Hair follicular keratinocyte (primary cell): ENCODE measurements at places on chromosomes 5 and 9. TPM values are rescaled to one million over a fixed set of nuclear protein-coding genes. Genes with fewer than 3 reads are reported as not detected.

C9orf40 gene
- total RNA-seq, result 7.1 and 12.3 TPM in 2 replicates

CSNK1G3 gene
- total RNA-seq, result 32.1 and 54.7 TPM in 2 replicates

ALDOB gene
- total RNA-seq, result not detected in 2 replicates

ADAM19 gene
- 9.3 and 15.2 TPM in 2 replicates for total RNA-seq

DNAJC21 gene
- total RNA-seq, result 25.4 and 33.1 TPM in 2 replicates

ZDHHC21 gene
- 1.4 and 3.3 TPM in 2 replicates for total RNA-seq

CFAP90 gene
- total RNA-seq, result not detected in 2 replicates

TRIM7 gene
- total RNA-seq, result 56.8 and 64.7 TPM in 2 replicates

DNAH5 gene
- 0.23 and 0.38 TPM in 2 replicates for total RNA-seq

PCSK5 gene
- total RNA-seq, result 0.34 and 1.1 TPM in 2 replicates

TEK gene
- total RNA-seq, result 0.23 and 0.27 TPM in 2 replicates

UBE2B gene
- 12.6 and 25.9 TPM in 2 replicates for total RNA-seq

RFK gene
- total RNA-seq, result 19.3 and 31.7 TPM in 2 replicates

PCDHGB4 gene
- total RNA-seq, result 1.5 and 3.7 TPM in 2 replicates

SPINK13 gene
- not detected in 2 replicates for total RNA-seq

ZBTB43 gene
- total RNA-seq, result 4.6 and 6.9 TPM in 2 replicates

SLIT3 gene
- 1.3 and 13.8 TPM in 2 replicates for total RNA-seq

DMGDH gene
- total RNA-seq, result not detected in 2 replicates

C9 gene
- total RNA-seq, result 0.08 TPM in 1 of 2 replicates, not detected in the other

MCTP1 gene
- total RNA-seq, result 6.8 and 8.5 TPM in 2 replicates

CDC14B gene
- 5.8 and 10.2 TPM in 2 replicates for total RNA-seq

SPINK7 gene
- total RNA-seq, result 0.47 TPM in 1 of 2 replicates, not detected in the other

SPATA24 gene
- 3.0 and 4.6 TPM in 2 replicates for total RNA-seq

S1PR3 gene
- total RNA-seq, result 3.0 and 5.7 TPM in 2 replicates

ELP1 gene
- 22.3 and 26.8 TPM in 2 replicates for total RNA-seq

ANKRD20A1 gene
- total RNA-seq, result not detected in 2 replicates

MPDZ gene
- 5.8 and 16.8 TPM in 2 replicates for total RNA-seq

DDX41 gene
- total RNA-seq, result 82.1 and 121 TPM in 2 replicates

MAST4 gene
- total RNA-seq, result 36.8 and 40.3 TPM in 2 replicates

NR2F1-AS1 gene
- 0.11 TPM in 1 of 2 replicates, not detected in the other for total RNA-seq

GCNT4 gene
- 2.5 and 3.4 TPM in 2 replicates for total RNA-seq

TSLP gene
- 0.23 and 0.78 TPM in 2 replicates for total RNA-seq

ORM2 gene
- total RNA-seq, result not detected in 2 replicates

NOXA1 gene
- total RNA-seq, result 0.31 TPM in 1 of 2 replicates, not detected in the other

NREP gene
- total RNA-seq, result 3.4 and 4.9 TPM in 2 replicates

PHF24 gene
- 0.27 and 0.62 TPM in 2 replicates for total RNA-seq
